ENCODE measurements at places on chromosomes 5 and 9. TPM values are rescaled to one million over a fixed set of nuclear protein-coding genes. Genes with fewer than 3 reads are reported as not detected.

Gene PSMB7
- 305 TPM for total RNA-seq

Gene WNK2
- total RNA-seq: not detected

Gene RMRP
- 5,375 TPM for total RNA-seq

Gene LECT2
- total RNA-seq: not detected

Gene C5orf52
- total RNA-seq: not detected

Gene IL17B
- total RNA-seq: 0.80 TPM
